Amygdala (tissue), 56 donors: ENCODE measurements at places on chromosomes 5 and 9.

GRCh38 chr5:43839218-43839617 lies 236.2 kb downstream of the NNT start:
- no peak for DNase-seq

GRCh38 chr5:141543053-141543452 lies 54.2 kb downstream of the PCDHGC5 start:
- DNase-seq: no peak

GRCh38 chr5:111227226-111227782 lies 3.1 kb downstream of the CAMK4 start:
- no peak for DNase-seq

DNA sequence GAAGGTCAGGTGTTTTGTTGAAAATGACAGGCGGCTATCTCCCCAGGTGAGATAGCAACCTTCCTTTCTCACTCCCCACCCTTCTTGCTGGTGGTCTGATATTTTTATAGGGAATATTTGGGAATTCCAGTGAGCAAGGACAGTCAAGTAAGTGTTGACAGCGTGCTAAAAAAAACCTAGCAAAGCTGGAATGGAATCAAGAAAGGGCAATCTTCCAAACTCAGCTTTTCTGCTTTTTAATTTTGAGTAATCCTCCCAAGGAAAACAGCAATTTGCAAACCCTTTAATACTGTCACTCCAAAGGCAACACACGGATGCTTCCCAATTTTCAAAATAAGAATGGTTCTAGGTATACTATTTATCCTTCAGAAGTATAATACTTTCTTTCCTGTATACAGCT lies 143.7 kb upstream of the PCA3 start:
- DNase-seq: no peak

DNA sequence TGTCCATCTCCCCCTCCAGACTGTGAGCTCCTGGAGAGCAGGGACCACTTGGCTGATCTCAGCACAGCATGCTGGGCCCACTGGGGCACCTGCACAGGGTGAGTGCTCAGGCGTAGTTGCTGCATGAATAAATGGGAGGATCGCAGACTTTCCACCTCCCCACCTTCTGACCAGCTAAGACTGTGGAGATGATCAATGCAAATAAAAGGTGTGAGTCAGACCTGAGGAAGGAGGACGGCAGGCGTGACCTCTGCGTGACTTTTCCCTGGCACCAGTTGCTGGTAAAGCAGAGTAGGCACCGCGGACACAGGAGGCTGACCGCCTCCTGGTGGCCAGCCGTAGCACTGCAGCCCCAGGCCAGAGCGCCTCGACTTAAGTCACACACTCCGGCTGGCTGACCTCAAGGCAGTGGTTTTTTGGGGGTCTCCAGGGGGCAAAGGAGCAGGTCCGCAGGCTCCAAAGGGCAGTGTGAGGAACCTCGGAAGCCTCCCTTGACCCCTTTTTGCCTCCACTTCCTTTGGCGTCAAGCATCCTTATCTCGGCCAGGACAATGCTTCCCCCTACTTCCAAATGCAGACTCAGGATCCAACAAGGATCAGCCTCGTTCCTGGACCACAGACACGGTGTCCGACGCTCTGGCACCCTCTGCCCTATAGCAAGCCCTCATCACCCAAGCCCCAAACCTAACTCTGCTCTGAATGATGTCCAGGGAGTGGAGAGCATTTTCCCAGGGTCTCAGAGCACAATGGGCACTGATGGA lies 12.7 kb upstream of the TDRD7 start:
- peak; percentile 25 for DNase-seq

- no peak for DNase-seq
Measured at GRCh38 chr9:73371801-73372200, 220.1 kb downstream of the ANXA1 start.

DNA sequence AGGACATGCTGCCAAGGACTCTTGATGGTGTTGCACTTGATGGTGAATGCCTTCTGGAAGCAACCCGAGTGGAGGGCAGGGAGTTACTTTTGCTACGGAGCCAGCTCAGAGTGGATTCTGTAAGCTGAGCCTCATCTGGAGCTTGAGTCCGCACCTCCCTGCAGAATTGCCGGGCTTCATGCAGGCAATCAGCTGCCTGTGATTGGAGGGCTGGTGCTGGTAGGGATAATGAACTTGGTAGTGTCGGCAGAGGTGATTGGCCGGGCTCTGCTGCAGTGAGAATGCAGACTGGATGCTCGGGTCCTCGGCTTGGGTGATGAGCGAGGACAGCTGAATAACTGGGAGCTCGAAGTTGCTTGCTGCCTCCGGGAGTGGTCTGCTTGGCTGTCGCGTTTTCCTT lies 23.1 kb downstream of the SLC25A25 start:
- peak; percentile 53 for DNase-seq

DNA sequence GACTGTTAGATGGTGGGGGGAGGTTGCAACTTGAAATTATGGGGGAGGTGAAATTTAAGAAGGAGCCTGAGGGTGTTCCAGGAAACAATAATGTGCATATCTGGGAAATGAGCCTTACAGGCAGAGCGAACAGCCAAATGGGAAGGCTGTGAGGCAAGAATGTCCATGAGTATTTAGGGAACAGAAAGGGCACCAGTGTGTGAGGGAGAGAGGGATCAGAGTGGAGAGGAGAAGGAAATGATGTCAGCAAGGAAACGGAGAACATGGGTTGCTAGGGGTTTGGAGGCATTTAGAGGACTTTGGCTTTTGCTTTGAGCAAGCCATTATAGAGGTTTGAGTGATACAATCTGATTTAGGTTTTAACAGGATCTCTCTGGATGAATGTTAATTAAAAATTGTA lies 285.4 kb downstream of the TLE4 start:
- no peak for DNase-seq

GRCh38 chr5:87302061-87302460 lies 34.4 kb downstream of the RASA1 start:
- no peak for DNase-seq

DNA sequence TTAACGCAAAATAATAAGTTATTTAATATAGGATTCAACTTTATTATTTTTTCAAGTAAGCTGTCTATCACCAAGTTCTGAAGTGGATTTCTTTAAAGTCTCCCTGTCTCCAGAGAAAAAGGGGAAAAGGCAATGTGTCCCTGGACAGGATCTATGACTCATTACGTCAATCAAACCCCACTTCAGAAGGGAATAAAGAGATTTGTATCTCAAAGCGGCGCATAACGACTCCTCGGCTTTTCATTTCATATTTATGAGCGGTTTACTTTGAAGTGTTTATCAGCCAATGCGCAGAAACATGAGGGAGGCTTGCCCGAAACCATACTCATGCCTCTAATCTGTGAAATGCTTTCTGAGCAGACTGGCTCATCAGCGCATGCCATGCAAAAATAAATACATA lies 938.6 kb upstream of the WWC1 start:
- no peak for DNase-seq

GRCh38 chr9:109934136-109934856 lies 154.3 kb downstream of the PALM2AKAP2 start:
- DNase-seq: no peak

DNA sequence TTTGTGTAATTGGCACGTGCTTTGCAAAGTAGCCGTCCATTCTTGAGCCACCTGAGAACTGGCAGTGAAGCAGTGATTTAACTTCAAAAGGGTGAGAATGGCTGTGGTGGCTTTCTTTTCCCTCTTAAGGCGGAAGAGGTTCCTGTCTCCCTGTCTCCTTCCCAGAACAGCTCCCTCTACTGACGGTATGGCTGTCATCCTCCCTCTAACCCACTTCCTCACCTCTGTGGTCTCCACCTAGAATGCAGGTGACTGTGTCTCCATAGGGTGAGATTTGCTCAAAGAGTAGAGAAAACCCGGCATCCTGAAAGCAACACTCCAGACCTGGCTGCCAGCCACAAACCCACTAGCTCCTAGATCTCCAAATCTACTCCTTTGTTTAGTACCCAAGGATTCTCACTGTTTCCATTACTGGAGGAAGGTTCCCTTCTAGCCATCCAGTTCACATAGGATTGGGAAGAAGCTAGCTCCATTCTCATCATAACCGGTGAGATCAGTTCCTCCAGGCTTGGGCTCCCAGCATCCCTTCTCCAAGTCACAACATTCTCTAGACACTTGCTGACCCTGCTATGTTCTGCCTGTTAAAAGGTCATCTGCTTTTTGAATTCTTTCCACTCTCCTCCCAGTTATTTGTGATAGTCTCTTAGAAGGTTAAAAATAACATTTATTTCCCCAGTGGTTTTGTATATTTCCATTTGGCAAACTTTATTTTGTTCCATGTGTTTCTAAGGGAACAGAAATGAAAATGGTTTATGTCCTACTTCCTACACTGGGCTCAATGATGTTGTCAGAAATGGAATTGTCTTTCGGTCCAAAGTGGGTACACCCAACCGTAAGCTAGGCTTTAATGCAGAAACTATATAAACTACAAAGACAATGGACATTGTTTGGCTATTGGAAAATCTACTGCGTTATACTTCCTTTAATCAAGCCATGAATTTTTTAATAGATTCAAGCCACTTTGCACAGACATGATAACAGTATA lies 269.4 kb downstream of the CWC27 start:
- no peak for DNase-seq

- DNase-seq: no peak
Measured at GRCh38 chr9:107270082-107270481, 13.0 kb upstream of the RAD23B start.

- DNase-seq: no peak
Measured at GRCh38 chr5:89948977-89949376, 460.6 kb downstream of the CETN3 start.

DNA sequence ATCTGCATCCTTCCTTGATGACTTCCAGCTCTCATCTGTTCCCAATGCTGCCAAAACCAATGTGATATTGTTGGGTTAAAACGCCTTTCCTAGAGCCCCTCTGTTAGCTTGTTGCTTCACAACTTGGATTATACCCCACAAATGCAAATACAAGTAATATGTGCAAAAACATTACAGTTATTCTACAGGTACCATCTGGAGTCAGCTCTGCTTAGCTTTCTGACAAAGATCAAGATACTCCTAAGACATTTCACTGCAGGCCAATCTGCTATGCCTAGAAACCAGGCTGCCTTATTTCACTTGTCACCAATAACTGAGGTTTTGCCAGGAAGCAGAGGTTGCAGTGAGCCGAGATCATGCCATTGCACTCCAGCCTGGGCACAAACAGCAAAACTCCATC lies 36.9 kb upstream of the ACO1 start:
- DNase-seq: no peak

GRCh38 chr5:5271786-5272321 lies 131.7 kb downstream of the ADAMTS16 start:
- no peak for DNase-seq

- DNase-seq: no peak
Measured at GRCh38 chr5:6082685-6083084, 295.7 kb downstream of the MED10 start.

DNA sequence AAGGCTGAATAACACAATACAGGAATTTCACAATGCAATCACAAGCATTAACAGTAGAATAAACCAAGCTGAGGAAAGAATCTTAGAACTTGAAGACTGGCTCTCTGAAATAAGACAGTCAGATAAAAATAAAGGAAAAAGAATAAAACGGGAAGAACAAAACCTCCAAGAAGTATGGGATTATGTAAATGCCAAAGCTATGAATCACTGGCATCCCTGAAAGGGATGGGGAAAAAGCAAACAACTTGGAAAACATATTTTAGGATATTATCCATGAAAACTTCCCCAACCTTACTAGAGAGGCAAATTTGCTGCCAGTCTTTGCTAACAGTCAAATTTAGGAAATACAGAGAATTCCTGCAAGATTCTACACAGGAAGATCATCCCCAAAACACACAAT lies 157.9 kb downstream of the ALDH1A1 start:
- no peak for DNase-seq

DNA sequence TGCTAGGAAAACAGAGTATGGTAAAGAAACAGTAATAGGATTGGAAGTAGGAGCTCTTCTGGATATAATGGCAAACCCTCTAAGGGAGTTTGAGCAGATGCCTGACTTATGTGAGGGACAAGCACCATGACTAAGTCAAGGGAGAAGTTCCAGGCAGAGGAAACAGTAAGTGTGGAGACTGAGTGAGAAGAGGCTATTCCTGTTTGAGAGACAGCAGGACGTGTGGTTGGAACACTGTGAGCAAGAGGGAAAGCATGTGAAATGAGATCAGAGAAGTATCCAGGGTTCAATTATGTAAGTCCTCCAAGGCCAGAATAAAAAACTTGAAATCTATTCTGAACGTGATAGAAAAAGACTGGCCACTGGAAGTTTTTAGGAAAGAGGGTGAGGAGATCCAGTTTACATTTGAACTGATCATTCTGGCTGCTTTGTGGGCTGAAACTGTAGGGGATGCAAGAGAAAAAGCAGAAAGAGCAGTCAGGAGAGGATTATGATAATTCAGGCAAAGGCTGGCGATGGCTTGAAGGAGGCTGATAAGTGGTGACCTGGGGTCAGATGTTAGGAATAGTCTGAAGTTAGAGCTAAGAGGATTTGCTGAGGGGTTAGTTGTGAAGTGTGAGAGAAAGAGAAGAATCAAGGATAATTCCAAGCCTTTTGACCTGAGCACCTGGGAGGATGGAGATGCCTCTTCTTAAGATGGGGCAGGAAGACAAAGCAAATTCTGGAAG lies 19.2 kb downstream of the DMAC1 start:
- DNase-seq: no peak

GRCh38 chr9:130128733-130129431 lies 43.3 kb upstream of the NCS1 start:
- no peak for DNase-seq

DNA sequence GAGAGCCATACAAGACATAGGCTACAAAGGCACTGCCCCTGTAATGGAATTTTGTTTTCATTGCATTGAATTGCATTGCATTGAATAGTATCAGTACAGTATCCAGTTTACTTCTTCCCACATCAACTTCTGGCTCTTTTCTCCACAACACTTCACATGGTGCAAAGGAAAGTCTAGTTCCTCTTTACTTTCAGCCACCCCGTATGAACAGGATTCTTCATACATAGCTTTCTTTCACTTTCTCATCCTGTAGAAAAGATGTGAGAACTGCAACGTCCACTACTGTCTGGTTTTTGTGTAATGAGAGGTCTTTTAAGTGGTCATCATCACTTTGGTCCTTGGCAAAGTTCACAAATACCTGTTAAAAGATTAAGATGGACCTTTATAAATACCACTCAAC lies 20.2 kb downstream of the NIPSNAP3B start:
- DNase-seq: no peak

DNA sequence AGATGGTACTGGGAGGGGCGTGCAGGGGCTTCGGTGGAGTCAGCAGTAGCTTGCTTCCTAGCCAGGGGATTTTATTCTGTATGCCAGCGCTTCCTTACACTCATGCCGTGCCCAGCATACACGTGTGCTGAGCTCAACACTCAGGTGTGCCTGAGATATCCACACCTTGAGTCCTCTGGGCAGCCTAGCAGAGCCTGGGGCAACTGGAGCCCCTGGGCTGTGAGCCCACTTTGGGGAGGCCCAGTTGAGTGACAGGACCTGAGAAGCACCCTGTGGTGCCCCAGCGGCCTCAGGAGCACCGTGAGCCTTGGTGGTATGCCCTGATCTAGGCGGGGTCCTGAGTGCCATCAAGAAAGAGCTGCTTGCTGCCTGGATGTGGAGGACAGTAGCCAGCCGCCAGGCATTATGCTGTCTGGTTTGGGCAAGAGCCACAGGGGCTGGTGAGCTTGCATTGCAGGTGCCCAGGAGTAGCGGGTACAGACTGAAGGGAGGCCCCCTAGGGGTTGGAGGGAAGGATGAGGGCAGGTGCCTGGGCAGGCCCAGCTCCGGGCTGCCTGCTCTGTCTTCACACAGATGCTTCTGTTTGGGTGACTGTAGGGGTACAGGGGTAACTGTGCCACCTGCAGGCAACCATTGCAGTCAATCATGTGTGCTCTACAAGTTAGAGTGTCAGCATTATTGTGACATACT lies 42.9 kb downstream of the BNIP1 start:
- no peak for DNase-seq
